H4 (cell line): ENCODE measurements at places on chromosomes 3 and 15.
A peak's percentile ranks its signal among the peaks of the same experiment; 100 is the strongest.

DNA sequence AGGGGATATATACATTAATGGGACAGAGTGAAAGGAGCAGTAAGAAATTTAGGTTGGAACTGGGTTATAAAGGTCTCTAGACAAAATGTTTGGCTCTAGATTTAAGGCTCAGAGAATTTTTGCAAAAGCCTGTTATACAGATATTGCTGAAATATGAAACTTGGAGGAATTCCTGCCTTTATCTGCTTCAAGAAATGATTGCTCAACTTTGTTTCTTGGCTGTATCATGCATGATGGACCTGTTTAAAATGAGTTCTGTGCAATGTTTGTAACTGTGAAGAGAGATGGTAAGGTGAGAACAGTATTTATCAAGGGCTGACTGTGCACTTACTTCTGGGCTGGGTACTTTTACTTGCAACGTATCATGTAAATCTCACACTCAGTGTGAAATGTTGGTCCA is 3.3 kb downstream of the CRYBG3 start:
- DNase-seq, result no peak

DNA sequence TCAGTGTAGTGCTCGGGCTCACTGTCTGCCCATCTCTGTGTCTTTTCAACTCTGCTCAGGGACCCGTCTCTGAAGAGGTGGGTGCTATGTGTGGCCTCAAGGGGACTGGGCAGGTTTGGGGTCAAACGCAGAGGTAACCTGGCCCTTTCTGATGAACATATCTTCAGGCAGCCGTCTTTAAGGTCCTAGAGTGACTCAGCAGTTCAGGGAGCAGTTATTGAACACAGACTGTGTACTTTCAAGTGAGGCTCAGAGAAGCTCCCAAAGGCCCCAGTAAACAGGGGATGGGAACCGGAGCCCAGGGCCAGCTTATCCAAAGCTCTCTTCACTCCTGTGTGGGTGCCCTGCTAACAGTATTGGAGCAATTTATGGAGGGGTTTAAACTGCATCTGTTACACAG is 73.1 kb downstream of the WDR76 start:
- DNase-seq, result no peak

GRCh38 chr3:186998937-186999368 is 68.6 kb downstream of the ST6GAL1 start:
- DNase-seq, result no peak

- DNase-seq, result no peak
Observed at GRCh38 chr3:140265302-140265701, 330.3 kb downstream of the CLSTN2 start.

DNA sequence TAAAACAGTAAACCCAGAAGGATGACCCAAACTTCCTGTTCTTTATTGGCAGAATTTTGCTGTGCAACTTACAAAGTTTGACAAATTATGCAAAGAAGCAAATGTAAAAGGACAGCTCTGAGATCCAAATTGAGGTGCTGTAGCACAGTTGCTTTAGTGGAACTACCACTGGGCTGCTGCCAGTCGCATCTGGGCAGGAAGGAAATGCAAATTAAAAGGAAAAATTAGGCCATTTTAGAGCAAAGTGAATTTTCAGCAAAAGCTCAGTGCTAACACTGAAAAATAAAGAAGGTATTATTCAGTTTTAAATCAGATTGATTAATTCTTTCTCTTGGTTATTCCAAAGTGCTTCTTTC is 104.5 kb downstream of the ZMAT3 start:
- no peak for DNase-seq

- no peak for DNase-seq
Observed at GRCh38 chr15:88912500-88912921, 668 bp downstream of the MFGE8 start.

DNA sequence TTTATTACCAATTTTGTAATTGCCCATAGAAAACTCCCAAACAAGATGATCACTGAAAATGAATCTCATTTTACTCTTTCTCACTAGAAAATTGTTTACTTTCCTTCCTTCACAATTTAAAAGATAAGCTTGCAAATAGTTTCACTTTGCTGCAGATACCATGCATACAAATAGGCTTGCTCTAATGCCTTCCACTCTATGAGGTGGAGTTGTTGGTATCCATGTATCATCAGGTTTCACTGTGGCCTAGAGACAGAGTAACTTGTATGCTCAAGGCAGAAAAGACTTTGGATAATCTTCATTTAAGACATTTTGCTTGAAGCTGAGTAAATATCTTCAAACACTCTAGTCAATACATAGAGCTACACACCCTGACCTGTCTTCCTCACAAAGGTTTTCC is 60.8 kb downstream of the RYK start:
- no peak for DNase-seq

GRCh38 chr3:194561306-194561974 is 71.8 kb downstream of the TMEM44 start:
- DNase-seq, result peak; percentile 59

GRCh38 chr3:13516760-13517135 is 32.2 kb upstream of the FBLN2 start:
- DNase-seq, result no peak

- peak; percentile 54 for DNase-seq
Observed at GRCh38 chr3:3998140-3998922, 199.1 kb downstream of the LRRN1 start.

DNA sequence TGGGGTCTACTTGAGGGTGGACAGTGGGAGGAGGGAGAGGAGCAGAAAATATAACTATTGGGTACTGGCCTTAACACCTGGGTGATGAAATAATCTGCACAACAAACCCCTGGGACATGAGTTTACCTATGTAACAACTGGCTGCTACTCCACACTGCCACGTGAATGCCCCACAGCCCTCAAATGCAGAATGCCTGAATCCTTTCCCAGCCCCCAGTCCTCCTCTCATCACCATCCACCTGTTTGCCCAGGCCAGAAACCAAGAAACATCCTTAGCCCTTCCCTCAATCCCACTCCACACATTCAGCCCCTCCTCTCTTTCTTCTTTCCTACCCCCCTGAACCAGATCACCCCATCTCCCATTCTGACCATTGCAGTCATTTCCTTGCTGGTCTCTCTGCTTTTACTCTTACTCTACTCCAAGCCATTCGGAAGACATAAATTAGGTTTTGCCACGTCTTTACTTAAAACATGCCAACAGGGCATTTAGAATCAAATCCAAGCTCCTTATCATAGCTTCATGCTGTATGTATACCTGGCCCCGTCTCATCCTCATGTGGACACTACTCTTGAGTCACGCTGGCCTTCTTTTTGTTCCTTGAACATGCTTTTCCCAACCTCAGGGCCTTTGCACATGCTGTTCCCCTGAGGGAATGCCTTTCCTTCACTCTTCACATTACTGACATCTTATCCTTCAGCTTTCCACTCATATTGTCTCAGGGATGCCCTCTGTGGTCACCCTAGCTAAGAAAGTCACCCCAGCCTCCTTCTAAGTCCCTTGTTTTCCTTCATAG is 137.5 kb upstream of the ABHD17C start:
- no peak for DNase-seq

- DNase-seq, result no peak
Observed at GRCh38 chr3:10185804-10186762, 21.4 kb downstream of the IRAK2 start.

DNA sequence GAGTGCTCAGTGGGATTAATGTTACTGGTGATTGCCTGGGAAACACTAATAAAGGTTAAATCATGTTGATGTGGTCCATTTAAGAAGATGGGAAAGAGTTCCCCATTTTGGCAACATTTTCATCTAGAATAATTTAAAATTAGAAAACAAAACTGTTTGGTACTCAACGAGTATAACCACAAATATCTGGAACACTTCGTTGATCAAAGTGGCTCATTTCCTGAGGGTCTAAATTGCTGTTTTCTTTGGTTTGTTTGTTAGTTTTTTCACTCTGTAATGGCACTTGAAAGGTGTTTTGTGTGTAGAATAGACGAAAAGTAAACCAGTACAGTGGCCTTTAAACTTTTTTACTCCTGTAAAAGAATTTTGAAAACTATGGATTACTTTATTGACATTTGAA is 73.9 kb downstream of the BBX start:
- no peak for DNase-seq

DNA sequence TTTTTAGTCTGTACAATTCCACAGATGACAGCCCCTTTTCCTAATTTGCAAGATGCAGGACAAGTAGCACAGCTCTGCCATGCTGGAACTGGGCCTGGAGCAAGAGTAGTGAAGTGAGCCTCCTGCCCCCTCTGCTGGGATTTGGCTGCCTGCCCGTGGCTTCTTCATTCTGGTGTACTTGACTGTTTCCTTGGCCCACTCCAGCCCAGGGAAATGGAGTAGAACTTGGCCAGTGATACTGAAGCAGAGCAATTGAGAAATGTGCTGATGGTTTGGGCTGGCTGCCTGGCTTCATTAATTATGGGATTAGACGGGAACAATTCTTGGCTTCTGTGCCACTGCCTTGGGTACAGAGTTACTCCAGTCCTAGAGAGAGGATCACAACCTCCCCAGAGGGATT is 2.8 kb downstream of the GPD1L start:
- peak; percentile 44 for DNase-seq

DNA sequence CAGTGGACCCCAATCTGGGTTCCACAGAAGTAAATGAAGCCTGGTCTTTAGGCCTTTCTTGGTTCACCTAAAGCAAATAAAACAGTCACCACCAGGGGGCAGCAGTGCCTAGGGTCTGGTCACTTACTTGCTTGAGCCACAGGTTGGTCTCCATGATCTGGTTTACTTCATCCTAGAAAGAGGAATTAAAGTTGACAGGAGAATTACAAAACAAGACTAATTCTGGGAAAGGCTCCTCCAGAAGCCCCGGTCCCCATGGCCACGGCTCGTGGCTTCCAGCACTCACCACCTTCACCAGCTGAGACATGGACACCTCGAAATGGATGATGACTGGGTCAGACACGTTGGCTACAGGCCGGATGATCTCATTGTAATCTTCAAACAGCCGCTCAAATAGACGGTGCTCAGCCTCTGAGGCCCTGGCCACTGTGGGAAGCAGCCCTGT is 2.3 kb downstream of the CHRNA3 start:
- DNase-seq, result peak; percentile 79

DNA sequence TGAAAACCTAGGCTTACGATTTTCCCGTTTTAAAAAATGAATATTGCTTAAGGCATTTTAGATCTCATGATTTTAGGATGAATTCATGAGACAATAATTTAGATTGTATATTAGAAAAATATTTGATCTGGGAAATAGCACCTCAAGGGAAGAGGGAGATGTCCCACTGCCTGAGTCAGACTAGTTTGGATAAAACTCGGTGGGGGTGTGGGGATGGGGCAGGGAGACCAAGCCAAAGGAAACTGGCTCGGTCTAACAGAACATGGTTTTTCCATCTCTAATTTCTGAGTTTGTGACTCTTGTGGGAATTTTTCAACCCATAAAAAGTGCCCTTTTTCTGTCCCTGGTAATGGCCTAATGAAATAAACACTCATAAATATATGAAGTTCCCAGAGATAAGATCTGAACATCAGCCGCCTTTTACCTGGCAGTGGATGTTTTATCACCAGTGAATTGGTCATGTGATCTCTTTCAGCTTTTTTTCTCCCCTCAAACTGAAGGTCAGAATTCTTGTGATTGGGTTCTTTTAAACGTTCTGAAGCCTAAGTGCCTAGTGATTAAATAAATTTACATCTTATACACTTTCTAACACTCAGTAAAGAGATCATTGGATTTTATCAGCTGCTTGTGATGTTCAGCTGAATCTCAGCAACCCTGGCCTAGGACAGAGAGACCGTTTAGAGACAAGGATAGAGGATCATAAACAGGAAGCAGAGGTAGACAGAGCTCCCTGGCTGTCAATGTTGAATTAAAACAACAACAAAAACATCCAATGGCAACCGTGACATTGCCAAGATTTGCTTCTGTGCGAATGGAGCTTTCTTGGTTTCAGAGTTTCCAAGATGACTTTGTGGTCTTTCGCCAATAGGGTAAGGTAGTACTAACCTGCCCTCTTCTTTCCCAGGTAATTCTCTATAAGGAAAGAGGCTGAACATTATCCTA is 1038.2 kb downstream of the MCTP2 start:
- no peak for DNase-seq

- no peak for DNase-seq
Observed at GRCh38 chr3:17162116-17162515, 277.4 kb downstream of the PLCL2 start.

DNA sequence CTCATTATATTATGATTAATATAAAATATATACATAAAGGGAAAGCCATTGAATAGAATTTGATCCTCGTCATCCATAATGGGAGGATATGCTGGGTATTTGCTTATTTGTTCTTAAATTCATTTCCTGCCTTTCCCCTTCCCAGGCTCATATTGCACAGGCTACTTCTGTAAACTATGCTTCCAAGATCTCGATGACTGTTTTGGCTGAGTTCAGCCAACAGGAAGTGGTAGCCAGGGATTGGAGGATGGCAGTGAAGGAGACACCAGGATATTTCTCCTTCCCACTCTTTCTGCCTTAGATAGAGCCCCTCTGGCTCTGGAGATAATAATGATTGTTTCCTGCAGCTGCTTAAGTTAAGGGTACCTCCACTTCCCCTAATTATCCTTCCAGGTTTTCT is 44.3 kb upstream of the DYNC1LI1 start:
- DNase-seq, result peak; percentile 78

DNA sequence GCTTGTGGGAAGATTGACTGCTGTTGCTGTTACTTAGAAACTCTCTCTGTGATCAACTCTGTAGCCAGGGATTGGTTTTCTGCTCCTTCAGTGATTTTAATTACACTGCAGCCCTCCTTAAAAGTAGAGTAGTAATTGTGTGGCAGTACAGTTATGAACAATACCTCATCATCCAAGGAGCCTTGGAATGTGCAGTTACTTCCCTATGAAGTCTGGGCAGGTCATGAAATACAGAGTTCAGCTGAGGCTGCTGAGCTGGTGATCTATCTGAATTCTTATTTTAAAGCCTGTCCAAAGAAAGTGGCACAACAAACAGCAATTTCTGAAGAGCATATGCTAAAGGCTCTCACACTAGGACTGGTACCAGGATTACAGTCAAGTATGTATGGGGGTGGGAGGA is 37.4 kb upstream of the MRPL3 start:
- DNase-seq, result no peak

DNA sequence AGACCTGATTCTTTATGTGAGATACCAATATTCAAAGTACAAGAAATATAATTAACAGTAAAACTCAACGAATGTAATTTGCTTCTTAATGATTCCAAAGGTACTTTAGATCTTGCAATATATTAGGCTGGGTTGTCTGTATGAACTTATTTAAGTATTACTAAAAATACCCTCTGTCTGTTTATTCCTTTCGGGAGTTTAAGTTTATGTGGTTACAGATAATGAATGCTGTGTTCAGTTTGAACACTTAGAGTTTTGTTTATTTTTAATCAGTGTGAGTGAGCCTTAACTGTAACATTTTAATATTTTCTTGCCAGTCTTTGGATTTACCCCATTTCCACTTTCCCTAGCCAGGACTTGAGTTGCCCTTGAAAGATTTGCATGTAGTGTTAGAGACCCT is 3.5 kb downstream of the PDE8A start:
- DNase-seq, result no peak
